HCT116 (cell line): ENCODE measurements at places on chromosomes 12 and 14. TPM values are rescaled to one million over a fixed set of nuclear protein-coding genes. Genes with fewer than 3 reads are reported as not detected.

DNA sequence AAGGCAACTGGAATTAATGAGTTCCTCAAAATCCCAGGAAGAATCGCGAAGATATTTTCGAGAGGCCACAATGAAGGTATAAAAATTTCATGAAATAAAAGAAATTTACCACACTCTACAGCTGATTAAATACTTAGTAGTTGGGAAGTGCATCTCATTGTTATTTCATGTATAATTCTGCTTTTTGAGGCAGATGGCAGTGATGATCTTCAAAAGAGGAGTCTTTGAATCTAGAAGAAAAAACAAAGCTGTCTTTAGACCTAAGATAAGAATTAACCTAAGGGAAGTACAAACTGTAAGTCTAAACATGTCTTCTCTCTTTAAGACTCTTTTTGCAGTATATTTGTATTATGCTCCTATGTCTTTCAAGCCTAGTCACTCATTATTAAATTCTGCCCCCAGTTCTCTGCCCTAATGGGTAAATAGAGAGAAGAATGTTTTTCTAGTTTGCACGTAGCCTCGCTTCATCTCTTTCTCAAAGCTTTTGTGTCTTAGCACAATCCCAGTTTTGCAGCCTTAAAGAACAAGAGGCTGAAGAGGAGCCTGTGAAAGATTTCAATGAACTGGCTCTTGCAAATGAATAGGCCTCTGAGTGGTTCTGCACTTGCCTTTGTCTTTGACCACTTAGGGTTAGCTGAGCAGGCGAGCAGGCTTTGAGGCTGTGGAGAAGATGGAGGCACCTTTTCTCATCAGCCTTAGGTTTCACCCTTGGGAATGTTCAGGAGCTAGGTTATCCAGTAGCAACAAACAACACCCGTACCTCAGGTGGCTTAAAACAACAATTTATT lies 32.7 kb downstream of the CFAP54 start:
- H3K4me1 ChIP-seq, result no peaks in the 10 kb centered on the region
- no peak overlapping the region for H3K27ac ChIP-seq

GRCh38 chr14:38070061-38070588 lies 137.6 kb upstream of the SSTR1 start:
- no peaks in the 10 kb centered on the region for H3K4me1 ChIP-seq
- DNase-seq, result no peak
- no peak overlapping the region for H3K27ac ChIP-seq
- H3K4me3 ChIP-seq, result no peak overlapping the region

DNA sequence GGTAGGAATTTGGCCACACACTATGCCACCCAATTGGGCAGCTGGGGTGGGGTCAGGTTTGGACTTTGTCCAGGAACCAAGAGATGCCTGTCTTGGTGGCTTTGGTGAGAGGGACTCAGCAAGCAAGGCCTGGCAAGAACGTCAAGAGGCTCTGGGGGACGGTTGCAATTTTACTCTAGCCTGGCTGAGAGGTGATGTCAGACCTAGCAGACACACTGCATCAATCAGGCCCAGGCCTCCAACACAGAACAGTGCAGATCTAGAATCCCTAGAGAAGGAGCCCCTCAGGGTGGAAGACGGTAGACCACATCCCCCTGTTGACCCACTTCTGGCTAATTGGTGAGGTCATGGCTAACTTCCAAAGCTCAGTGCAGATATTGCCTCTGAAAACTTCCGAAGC lies 1.6 kb upstream of the UNC119B start:
- H3K4me3 ChIP-seq, result no peak overlapping the region
- H3K4me1 ChIP-seq, result peaks cover 11% of the 10 kb centered on the region
- H3K36me3 ChIP-seq, result peaks cover 2% of the 10 kb centered on the region; the same call in 1 of the 2 replicates
- H3K27ac ChIP-seq, result no peak overlapping the region
- no peaks in the 10 kb centered on the region for H3K27me3 ChIP-seq

- H3K4me1 ChIP-seq, result peaks cover 8% of the 10 kb centered on the region; the same call in 1 of the 2 replicates
- no peaks in the 10 kb centered on the region for H3K36me3 ChIP-seq
- no peak overlapping the region for H3K4me3 ChIP-seq
- H3K27me3 ChIP-seq, result no peaks in the 10 kb centered on the region
- no peak overlapping the region for H3K27ac ChIP-seq
- no peak for DNase-seq
Measured at GRCh38 chr12:124767066-124767821, 96.4 kb downstream of the SCARB1 start.

DNA sequence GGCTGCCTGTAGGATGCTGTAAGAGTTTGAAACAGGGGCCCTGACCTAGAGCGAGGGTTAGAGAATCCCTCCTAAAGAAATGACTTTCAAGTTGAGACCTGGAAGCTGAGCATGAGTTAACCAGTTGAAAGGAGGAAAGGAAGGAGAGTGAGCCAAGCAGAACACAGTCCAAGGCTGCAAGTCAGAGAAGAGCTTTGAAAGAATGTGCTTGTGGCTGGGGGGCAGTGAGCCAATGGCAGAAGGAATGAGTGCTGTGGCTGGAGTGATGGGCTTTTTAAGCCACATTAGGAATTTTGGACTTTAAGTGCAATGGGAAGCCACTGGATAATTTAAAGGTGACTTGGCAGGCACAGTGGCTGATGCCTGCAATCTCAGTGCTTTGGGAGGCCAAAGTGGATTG lies 18.1 kb downstream of the CDKN1B start:
- no peak for DNase-seq
- H3K27me3 ChIP-seq, result no peaks in the 10 kb centered on the region
- H3K27ac ChIP-seq, result no peak overlapping the region
- H3K4me1 ChIP-seq, result peaks cover 8% of the 10 kb centered on the region
- H3K36me3 ChIP-seq, result no peaks in the 10 kb centered on the region

KRT77 gene
- total RNA-seq, result not detected

ANO4 gene
- total RNA-seq, result 1.7 TPM
